ENCODE measurements at places on chromosomes 4 and X.

GRCh38 chrX:115226929-115227328 is 7.0 kb downstream of the LRCH2 start:
- no peak for DNase-seq

GRCh38 chr4:77465271-77465670 is 140.3 kb upstream of the CXCL13 start:
- DNase-seq, result no peak

- no peak for DNase-seq
Observed at GRCh38 chrX:108216919-108217571, 125.5 kb downstream of the ATG4A start.

DNA sequence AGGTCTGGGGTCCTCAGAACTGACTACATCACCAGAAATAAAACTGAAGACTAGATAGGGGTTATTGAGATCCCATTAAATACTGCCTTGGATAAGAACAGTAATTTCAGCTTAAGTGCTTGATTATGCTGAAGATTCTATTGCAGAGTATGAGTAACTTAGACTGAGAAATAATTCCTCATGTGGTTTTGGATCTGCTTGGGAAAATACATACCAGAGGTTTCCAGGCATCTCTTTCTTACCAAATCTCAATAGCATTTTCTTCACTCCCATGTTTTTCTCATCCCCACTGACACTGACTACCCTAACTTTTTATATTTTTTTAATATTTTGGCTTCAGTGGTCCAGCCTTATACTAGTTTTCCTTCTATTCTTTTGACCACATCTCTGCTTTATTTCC is 92.0 kb upstream of the TEX13D start:
- no peak for DNase-seq

- DNase-seq, result no peak
Observed at GRCh38 chr4:45638641-45639040, 485.2 kb downstream of the GABRG1 start.

- DNase-seq, result no peak
Observed at GRCh38 chr4:138677748-138678147, 337.8 kb upstream of the NOCT start.
